ENCODE measurements at places on chromosomes 12 and 14.

DNA sequence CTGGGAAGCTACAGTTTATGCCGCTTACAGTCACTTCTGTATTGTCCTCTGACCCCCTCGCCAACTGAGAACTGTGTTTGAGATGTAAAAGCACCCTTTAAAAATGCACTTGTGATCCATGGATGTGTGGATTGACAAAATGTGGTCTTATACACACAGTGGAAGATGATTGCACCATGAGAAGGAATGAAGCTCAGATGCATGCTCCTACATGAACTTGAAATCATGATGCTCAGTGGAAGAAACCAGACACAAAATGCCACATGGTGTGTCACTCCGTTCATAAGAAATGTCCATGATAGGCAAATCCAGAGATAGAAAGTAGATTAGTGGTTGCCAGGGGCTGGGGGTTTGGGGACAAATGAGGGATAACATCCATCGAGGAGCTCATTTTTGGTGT lies 58.0 kb downstream of the PITPNM2 start:
- DNase-seq = no peak

DNA sequence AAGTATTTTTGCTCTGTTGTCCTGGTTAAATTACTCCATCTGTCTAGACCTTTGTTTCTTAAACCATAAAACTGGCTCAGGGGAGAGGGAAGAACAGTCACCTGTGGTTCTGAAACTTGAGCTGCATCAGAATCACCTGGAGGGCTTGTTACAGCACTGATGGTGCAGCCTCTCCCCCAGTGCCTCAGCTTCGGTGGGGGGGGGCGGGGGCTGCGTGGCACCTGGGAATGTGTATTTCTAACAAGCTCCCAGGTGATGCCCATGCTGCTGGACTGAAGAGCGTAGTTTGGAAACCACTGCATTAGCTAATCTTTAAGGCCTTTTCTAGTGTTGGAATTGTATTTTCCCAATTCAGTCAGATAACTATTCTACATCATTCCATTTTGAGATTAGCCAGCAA lies 42.7 kb downstream of the GPHB5 start:
- DNase-seq = peak; percentile 71

GRCh38 chr14:79516009-79516408 lies 695.3 kb downstream of the DIO2 start:
- peak; percentile 57 for DNase-seq

DNA sequence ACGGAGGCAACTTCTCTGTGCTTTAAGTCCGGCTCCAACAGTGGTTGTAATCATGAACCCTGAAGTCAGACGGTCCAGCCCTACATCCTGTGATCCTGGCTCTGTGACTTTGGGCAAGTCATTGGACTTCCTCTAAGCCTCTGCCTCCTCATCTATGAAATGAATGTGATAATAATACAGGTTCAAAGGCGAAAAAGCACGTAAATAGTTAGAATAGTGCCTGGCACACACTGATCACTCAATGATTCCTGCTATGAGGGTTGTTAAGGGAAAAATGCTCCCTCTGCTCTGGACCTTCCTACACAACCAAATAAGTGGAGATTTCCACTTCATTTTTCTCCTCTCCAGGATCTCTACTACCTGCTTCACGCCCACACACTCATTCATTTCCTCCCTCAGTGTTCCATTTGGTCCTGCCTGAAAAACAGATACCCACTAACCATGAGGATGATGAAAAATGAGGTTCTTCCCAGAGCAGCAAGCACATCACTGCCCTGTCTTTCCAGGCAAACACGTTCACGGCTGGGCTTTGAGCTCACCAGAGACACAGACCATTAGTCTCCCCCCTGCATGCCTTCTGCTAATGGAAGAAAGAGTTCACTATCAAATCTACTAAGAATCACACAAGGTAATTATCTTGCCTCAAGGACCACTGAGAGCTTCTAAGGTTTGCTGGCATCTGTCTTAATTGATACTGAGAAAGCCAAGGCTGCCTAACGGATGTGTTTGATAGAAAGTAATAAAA lies 13.2 kb downstream of the NUAK1 start:
- no peak for DNase-seq

DNA sequence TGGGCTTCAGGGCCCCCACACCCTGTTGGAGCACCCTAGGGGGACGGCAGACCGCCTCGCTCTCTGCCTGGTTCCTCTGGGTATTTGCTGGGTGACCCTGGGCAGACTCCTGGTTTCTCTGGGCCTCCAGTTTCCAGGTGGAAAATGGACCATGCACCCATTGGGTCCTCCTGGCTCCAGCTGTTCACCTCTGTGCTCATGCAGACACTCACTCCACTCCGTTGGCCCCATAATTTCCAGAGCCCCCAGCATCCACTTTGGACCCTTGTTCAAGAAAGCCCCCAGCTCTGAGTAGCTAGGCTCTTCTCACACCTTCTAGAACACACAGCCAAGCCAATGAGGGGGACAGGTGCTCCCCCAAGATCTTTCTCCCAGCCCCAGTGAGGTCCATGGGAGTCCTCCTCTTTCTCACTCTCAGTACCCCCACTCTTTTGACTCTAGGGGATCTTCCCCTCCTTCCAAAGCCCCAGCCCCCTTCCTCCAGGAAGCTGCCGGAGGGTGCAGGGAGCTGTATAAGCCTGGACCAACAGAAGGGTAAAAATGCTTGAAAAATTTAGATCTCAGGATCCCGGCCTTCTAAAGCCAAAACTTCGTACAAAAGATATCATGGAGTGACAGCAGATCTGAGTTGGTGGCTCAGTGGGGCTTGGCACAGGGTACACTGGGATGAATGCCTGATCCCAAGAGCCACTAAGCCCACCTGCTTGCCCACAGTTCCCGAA lies 174.8 kb upstream of the RTL1 start:
- no peak for DNase-seq

DNA sequence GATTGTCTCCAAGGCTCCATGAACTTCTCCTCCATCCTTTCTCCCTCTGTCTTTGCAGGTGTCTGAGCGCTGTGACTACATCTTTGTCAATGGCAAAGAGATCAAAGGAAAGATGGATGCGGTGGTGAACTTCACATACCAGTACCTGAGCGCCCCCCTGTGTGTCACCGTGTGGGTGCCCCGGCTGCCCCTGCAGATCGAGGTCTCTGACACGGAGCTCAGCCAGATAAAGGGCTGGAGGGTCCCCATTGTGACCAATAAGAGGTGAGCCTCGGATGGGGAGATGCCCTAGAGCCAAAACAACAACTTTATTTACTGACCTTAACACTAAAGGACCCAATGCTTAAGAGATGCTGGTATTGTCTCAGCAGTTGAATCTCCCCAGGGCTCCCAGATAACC lies 130.0 kb downstream of the SLC15A4 start:
- no peak for DNase-seq

- peak; percentile 27 for DNase-seq
Measured at GRCh38 chr12:64801381-64801780, 23.1 kb upstream of the TBC1D30 start.
